Activated naive CD8-positive, alpha-beta T cell treated with anti-CD3 and anti-CD28 coated beads, Interleukin-2, amount 10 ng/mL, durations not matched to agents 7 days and 5 days (primary cell): ENCODE measurements at places on chromosomes 6 and 20.

DNA sequence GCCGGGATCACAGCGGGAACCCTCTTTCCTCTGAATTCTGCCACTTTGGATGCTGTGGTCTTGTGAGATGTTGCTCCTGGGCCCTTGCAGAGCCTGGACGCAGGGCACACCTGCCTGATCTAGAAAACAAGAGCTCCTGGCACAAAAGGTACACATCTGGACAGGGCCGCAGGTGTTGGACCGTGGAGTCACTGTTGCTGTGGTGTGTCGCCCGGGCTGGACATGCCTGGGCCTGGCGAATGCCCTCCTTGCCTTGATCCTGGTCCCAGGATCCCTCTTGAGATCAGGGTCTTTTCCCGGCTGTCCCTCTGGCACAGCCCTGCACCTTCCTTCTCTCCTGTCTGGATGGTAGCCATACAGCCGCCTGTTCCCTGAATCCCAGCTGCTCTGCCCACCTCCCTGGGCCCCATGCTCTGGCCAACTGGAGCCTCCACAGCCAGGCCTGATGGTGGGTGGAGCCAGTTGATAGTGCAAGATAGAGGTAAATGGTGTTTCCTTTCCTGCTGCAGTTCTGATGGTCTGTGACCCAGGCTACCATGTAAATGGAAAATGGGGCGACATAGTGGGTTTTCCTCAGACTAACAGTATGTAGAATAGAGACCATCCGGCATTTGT lies 5.0 kb downstream of the FOXP4 start:
- DNase-seq = no peak

- no peak for DNase-seq
Observed at GRCh38 chr6:2556761-2557160, 194.0 kb downstream of the MYLK4 start.

DNA sequence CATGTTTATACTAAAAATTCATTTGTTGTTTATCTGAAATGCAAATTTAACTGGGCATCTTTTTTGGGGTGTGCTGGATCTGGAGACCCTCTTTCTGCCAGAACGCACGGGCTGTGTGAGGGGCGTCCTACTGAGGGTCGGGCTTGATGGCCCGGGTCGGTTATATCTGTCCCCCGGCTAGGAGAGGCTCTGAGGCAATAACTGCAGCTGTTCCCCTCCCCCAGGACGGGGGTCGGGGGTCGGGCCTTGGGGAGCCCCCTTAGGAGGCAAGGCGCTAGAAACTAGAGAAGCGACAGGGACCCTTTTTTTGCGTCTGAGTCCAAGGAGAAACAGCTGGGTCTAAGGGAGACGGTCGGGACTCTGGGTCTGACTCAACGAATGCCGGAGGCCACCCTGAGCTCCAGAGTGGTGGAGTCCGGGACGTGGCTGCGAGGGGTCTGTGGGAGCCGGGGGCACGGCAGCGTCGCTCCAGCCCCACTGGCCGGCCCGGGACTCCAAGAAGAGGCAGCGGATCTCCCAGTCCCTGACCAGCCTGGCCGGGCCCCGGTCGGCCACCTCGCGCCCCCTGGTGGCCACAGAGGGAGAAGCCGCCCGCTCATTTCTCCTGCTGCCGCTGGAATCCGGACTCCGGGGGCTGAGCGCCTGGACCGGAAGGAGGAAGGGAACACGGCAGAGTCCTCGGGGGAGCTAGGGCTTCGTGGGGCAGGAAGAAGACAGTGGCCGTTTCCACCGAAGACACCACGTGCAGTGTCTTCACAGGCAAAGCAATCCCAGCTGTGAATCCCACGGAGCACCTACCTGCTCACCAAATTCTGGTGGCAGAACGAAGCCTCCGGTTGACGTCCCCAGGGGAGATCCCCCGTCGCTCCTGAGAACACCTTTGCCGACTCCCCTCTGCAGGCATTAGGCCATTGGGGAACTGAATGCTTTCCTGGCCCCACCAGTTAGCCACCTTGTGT lies 24.0 kb upstream of the SCML4 start:
- peak; percentile 92 for DNase-seq

- DNase-seq = no peak
Observed at GRCh38 chr6:45650524-45651135, 272.9 kb upstream of the SUPT3H start.

DNA sequence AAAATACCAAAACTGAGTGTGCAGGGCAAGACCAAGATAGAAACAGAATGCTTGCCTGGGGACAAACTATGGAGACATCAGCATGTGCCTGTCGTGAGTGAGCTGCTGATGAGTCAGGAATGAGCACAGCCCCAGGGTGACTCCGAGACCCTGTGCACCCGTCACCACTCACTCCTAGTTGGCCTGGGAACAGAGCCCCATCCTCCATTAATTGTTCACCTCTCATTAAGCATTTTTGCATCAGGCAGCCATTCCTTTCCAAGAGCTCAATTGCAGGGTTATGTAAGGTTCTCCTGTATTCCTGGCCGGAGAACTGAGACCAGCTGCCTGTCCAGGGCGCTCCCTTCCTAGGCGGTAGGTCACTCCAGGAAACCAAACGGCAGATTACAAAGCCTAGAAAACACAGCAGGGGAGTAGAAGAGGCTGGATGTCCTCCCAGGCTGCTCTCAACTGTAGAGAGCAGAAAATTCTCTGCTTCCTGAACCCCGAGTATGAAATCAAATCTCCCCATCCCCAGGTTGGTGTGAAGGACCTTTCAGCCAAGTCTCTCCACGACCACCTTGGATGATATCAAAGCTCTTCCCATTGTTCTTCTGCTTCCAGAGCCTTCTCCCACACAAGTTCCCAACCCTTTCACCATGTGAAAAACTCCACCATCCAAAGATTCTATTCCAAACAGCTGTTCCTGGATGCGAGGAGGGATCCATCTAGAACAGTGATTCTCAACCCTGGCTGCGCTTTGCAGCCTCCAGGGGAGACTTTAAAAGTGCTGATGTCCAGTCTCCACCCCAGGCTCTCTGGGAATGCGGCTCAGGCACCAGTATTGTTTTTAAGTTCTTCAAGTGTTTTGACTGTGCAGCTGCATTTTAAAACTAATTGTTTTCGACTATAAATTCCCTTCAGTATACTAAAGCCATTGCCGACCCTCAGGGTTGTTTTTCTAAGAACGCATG lies 532.6 kb upstream of the JARID2 start:
- no peak for DNase-seq

GRCh38 chr6:1703923-1704322 lies 94.2 kb downstream of the FOXC1 start:
- DNase-seq = no peak

- no peak for DNase-seq
Observed at GRCh38 chr6:100622907-100623692, 158.4 kb upstream of the SIM1 start.

GRCh38 chr6:114315831-114316595 lies 26.8 kb downstream of the HS3ST5 start:
- DNase-seq = no peak

- peak; percentile 64 for DNase-seq
Observed at GRCh38 chr20:17859616-17860232, 108.9 kb downstream of the SNX5 start.

DNA sequence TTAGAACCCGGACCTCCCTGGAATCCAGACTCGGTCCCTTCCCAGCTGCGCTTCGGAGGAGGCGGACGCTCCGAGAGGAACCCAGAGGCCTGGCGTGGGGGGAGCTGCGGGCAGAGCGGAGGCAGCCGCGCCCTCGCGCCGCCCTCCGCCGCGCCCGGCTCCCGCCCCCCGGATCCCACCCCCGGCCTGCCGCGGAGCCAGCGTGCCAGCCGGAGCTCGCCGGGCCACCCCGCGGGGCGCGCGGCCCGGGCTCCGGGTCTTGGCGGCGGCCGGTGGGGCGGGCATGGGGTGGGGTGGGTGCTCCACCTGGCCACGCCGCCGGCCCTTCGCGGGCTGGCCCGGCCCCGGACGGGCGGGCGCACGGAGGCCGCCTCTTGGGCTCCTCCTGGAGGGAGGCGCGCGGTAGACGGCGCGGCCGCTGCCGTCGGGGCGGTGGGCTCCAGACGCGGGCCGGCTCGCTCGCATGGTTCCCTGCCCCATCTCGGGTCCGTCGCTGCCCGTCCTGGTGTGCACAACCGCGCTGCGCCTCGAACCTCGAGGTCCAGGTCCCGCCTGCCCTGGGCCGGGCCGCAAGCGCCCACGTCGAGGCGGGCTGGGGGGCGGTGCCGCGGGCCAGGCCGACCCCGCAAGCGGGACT lies 592 bp upstream of the CDYL start:
- DNase-seq = peak; percentile 83

DNA sequence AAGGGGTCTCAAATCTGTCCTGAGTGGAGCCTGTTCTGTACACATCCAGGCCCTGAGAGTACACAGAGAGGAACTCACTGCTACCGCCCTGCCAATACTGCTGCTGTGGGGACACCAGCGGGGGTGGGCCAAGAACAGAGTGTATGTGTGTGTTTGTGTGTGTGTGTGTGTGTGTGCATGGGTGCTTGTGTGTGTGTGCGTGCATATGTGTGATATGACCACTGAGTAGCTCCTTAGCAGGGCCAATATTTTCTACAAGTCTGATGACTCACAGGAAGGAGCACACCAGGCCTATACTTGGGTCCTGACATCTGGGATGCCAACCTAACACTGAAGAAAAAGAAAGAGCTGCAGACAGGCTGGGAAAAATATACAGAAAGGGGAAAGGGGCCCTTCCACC lies 1.4 kb downstream of the RAET1E start:
- DNase-seq = no peak

DNA sequence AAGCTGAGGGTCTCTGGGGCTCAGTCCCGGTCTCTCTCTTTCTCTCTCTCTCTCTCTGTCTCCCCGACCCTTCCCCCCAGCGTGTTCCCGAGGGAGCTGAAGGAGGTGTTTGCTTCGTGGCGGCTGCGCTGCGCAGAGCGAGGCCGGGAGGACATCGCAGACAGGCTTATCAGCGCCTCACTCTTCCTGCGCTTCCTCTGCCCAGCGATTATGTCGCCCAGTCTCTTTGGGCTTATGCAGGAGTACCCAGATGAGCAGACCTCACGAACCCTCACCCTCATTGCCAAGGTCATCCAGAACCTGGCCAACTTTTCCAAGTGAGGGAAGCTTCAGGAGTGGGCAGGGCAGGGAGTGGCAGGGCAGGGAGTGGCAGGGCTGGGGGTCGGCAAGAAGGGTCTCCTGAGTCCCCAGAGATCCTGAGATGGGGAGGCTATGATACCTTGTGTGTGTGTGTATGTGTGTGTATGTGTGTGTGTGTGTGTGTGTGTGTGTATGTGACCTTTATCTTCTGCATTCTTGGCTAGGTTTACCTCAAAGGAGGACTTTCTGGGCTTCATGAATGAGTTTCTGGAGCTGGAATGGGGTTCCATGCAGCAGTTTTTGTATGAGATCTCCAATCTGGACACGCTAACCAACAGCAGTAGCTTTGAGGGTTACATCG lies 13.6 kb upstream of the ZBTB9 start:
- no peak for DNase-seq

GRCh38 chr20:40894237-40894630 lies 134.4 kb upstream of the TOP1 start:
- DNase-seq = no peak

GRCh38 chr20:33352258-33353012 lies 48.9 kb downstream of the CDK5RAP1 start:
- peak; percentile 11 for DNase-seq
